ENCODE measurements at places on chromosomes 6 and 20. TPM values are rescaled to one million over a fixed set of nuclear protein-coding genes. Genes with fewer than 3 reads are reported as not detected.
A peak's percentile ranks its signal among the peaks of the same experiment; 100 is the strongest.

Gene SCAND1
- 39.3 TPM for total RNA-seq

Gene RHAG
- not detected for total RNA-seq

Gene TINAG
- not detected for total RNA-seq

Gene TP53TG5
- 0.40 TPM for total RNA-seq

Gene RNF182
- not detected for total RNA-seq

Gene ERMARD
- total RNA-seq, result 19.2 TPM

Gene ZFP57
- not detected for total RNA-seq

Gene UNC5CL
- 1.8 TPM for total RNA-seq

Gene GRM1
- total RNA-seq, result not detected

Gene DSTN
- 66.2 TPM for total RNA-seq

Gene MYMX
- total RNA-seq, result not detected

Gene KIF3B
- 40.7 TPM for total RNA-seq

Gene MCCD1
- total RNA-seq, result not detected

Gene SSTR4
- not detected for total RNA-seq

DNA sequence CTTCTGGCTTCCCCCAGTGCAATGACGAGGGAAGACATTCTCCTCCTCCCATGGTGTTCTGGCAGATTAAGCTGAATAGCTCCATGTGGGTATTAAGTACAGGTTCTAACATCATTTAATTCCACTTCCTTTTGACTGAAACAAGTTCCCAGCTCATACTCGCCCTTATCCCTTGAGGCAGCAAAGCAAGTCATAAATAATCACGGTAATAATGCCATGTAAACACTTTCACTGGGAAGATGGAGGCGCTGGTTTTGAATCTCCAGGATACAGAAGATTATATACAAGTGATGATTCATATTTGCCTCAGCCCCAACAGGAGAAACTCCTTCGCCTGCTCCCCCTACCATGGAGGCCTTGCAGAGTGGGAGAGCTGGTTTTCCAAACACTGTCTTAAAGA, 141.3 kb downstream of the PXDC1 start:
- no peak for DNase-seq

DNA sequence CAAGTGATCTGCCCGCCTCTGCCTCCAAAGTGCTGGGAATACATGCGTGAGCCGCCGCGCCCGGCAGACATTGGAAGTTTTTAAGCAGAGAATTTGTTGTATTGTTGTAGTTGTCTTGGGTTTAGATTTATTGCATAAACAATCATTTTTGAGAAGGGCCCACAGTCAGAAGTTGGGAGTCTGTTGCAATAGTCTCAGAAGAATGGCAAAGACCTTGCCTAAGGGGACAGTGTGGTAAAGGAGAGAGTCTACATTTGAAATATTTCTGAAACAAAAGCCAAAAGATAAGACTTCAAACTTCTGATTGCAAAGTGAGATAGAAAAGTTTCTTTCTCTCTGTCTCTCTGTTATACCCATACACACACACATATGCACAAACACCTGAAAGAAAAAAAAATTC, 22.5 kb downstream of the HFE start:
- DNase-seq, result no peak

GRCh38 chr6:39417440-39417839, 94.9 kb upstream of the KCNK16 start:
- no peak for DNase-seq

GRCh38 chr6:159687341-159687740, 5.7 kb downstream of the SOD2 start:
- no peak for DNase-seq

DNA sequence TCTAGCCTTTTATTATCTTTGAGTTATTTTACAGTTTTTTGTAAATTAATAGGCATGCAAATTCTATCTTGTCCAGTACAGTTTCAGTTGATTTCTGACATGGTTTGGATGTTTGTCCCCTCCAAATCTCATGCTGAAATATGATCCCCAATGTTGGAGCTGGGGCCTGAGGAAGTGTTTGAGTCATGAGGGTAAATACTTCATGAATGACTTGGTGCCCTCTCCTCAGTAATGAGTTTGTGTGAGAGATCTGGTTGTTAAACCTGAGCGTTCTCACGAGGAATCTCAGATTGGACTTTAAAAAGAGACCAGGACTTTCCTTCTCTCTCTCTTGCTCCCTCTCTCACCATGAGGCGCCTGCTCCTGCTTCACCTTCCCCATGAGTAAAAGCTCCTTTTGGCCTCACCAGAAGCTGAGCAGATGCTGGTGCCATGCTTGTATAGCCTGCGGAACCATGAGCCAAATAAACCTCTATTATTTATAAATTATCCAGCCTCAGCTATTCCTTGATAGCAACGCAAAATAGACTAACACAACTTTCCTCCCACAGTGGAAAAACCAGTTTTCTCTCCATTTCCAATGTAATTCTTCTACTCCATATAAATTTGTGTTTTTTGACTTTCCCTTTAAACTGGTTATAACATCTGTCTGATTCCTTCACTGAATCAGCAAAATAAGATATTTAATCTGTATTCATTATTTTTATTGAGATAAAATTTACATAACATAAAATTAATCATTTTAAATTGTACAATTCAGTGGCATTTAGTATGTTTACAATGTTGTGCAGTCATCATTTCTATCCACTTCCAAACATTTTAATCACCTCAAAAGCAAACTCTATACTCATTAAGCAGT, 78.7 kb upstream of the PRSS16 start:
- DNase-seq, result no peak

DNA sequence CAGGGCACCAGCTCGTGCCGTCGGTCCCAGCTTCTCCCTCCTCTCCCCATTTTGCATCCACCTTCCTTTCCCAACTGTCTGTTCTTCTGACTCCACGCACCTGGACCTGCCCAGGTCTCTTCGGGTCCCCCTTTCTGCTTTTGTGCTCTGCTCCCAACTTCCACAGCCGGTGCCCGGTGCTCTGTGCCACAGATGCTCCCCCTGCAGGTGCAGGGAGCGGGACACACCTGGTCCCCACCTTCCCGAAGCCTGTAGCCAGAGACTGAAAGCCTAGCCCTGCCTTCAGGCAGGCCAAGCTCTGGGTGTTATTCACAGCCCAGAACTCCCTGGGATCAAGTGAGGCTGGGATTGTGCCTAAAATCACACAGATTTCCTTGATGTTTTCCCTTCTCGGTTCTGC, 24.6 kb upstream of the BMP7 start:
- DNase-seq, result no peak

- DNase-seq, result no peak
Observed at GRCh38 chr6:87806635-87807034, 104.6 kb upstream of the AKIRIN2 start.

DNA sequence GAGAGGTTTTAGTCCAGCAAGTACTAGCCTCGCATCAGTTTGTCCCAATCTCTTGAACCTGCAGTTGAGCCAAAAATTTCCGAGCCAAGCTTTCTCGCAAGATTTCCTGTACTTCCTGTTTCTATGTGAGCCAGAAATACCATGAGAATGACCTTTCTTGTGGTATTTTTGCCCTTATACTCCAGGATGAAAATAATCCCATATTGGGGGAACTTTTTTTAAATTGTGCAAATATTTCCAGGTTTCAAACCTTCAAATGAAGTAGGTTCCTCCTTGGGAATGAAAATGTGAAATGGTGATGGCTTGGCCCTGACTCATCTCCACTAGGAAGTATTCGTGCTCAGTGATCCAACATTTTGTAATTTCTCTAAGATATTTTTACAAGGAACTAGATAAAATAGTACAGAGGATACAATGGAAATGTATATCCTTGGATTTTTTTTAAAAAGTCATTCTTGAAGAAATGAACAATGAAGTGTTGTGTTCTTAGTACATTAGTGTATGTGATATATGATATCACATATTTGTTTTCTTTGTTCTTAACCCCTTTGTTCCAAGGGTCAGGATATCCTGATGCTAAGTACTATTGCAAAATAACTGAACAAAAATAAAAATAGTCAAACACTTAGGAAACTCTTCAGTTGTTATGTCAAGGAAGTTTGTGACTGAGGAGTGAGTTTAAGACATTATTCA, 184.0 kb downstream of the PDE7B start:
- no peak for DNase-seq

GRCh38 chr6:124963831-124964763, 1.9 kb downstream of the RNF217 start:
- DNase-seq, result no peak

DNA sequence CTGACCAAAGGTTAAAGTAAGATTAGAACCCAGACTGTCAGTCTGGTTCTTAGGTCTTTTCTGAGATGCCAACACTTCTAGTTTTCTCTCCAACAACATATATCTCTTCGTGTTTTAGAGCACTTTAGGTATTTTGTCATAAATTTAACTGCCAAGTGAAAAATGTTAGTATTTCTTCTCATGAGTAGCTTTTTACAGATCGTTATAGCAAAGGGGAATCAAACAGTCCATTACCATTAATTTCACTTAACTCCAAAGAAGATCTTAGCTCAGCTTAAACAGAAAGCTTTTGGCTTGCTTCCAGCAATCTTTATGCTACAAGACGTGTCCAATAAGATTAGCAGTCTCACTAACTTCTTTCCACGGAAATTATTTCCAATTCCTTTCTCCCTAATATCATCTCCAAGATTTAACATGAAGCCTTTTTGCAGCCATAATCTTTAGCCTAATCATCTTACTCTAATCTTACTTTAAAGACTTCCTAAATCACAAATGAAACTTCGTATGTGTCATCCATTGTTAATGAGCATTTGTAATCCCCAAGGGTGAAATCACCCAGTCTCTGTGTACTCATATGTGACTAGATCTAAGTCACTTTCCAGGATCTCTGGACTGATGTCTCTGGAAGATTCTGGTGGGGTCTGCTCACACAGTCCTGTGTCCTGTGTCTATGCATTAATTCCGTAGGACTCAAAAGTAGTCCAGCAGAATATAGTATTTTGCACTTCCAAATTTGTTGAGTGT, 38.7 kb downstream of the MOXD1 start:
- DNase-seq, result no peak

GRCh38 chr20:48406498-48406897, 421.3 kb downstream of the PREX1 start:
- peak; percentile 52 for DNase-seq

- DNase-seq, result no peak
Observed at GRCh38 chr20:49275216-49275615, 2.6 kb downstream of the ZNFX1 start.

- no peak for DNase-seq
Observed at GRCh38 chr6:55182016-55182650, 7.8 kb downstream of the HCRTR2 start.

DNA sequence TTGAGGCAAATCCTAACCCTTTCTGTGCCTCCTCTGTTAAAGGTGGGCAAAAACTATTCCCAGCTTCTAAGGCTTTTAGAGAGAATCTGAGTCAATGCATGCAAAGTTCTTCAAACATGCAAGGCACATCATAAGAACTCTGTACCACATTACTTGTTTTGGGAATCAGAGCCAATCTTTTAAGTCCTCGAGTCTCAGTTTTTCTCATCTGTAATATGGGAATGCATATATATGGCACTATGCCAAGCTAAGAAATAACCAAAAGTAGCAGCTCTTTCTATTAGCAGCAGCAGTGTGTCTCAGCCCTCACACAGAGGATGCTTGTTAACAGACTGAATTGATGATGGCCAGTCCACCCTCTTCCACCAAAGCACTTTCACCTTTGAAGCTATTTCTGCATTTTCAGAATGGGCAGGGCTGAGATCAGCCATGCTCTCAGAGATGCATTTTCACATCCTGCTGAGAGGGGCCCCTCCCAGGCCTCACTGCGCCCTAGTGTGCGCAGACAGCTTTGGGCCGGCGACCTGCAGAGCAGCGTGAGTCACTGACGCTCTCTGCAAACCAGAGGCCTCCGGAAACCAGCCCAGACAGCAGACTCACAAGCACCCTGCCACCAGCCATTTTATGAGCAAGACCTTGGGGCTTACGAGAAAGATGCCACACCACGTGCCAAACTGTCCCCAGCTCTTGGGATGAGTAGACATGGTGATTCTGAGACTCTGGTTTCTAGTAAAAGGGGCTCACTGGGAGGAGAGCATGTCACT, 138.0 kb downstream of the NFATC2 start:
- peak; percentile 94 for DNase-seq

- DNase-seq, result peak; percentile 56
Observed at GRCh38 chr20:47502271-47503239, 868 bp downstream of the NCOA3 start.

- DNase-seq, result no peak
Observed at GRCh38 chr6:34462551-34462971, 3.3 kb upstream of the PACSIN1 start.

DNA sequence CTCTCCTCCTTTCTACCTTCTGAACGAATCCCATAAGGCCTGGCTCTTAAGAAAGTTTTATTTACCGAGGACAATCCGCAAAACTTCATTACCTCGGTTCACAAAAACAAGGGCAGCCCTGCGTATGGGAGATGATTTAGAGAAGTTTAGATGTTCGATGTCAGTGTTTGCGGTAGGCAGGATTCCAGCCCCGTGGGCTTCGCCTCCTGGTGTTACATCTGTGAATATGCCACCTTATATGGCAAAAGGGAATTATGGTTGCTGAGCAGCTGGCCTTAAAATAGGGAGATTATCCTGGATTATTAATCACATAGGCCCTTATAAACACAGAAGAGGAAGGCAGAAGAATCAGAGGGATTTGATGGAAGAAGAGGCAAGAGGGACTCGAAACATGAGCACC, 21.1 kb downstream of the BMP6 start:
- DNase-seq, result no peak

DNA sequence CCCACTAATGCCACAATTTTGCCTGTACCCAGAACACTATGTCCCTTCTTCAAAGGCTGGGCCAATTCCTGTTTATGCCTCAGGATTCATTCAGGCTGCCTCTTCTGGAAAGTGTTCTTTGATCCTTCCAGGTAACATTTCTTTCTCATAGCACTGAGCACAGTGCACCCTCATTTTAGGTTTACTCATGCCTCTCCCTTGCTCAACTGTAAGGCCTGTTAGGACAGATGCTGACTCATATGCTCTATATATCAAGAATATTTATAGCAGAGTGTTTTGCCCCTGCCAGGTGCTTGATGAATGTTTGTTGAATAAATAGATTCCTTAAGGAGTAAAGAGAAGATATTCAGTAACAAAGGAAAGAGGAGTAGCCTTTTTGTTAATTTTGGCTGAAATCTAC, 263.9 kb downstream of the PHF3 start:
- no peak for DNase-seq

DNA sequence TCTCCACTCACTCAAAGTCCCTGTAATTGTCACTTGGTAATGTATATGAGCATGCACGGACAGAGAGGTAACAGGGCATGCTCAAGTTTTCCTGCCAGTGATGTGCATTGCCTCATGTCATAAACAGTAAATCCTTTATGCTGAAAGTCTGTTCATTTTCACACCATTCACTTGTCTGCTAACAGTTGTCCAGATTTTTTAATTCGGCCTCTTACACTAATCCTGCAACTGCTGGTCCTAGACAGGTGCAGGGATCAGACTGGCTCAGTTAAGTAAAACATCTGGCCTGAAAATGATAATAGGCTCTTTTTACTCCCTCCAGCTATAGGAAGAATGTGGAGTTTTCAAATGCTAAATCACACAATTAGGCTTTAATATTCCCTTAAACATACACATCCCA, 185.4 kb upstream of the VGLL2 start:
- no peak for DNase-seq

DNA sequence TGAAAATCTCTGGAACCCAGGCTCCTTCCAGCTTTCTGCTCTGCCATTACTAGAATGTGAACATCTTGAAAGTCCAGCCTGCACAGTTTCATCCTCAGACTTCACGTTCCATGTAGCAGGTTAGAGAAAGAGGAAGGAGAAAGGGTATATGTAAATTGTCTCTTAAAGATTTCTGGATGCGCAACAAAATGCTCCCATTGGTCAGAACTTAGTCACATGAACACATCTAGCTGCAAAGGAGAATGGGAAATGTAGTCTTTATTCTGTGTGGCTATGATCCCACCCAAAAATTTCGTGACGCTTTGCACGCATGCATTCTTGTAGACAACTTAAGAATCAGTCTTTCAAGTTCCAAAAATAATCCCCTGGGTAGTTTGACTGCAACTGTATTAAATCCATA, 46.4 kb upstream of the CHD6 start:
- no peak for DNase-seq

All from activated CD4-positive, alpha-beta T cell treated with anti-CD3 and anti-CD28 coated beads for 36 hours (primary cell).